ENCODE measurements at places on chromosomes 13 and 19.

DNA sequence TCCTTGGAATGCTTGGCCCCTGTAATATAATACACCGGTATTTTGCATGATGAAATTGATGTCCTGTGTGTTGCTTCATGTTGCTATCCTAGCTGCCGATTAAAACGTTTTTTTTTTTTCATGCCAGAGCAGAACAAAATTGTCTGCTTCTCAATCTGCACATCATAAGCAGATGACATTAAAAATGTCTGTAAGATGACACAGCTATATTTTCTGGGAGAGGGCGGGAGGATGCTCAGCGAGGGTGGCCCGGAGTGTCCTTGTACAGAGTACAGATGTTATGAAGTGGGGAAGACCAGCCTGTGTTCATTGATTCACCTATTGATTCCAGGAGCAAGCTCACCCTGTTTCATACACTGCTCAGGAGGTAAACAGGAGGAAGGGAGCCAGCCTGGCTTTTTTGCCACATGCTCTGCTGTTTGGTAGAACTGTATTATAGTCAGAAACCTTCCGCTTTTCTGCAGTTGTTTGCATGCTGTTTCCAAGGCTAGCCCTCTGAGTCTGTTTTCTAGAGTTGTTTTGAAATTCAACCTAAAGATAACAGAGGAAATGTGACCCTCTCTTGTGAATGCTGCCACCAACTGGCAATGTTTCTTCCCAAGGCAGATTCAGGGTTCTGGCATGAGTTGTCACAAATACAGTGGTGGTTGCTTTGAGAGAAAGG lies 4.7 kb upstream of the IRS2 start:
- DNase-seq, result peak; percentile 60

- no peak for DNase-seq
Measured at GRCh38 chr13:31101472-31102170, 60.1 kb downstream of the HSPH1 start.

- DNase-seq, result no peak
Measured at GRCh38 chr13:113937073-113937472, 36.8 kb downstream of the C13orf46 start.

GRCh38 chr13:44904967-44905366 lies 84.3 kb downstream of the NUFIP1 start:
- peak; percentile 98 for DNase-seq

DNA sequence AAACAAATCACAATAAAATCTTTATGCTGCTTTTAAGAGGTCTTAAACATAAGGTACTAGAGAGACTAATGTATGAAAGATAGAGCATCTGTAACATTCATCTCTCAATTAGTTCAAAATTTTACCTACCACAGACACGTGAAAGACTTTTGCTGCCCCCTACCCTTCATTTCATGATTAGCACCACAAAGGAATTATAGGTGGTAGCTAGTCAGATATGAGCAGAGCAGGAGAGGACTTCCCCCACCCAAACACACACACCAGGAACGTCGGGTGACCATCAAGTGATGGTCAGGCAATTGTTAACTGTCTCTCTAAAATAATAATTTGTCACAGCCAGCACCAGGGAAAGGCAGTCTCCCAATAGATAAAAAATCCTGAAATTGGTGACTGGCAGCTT lies 1531.7 kb upstream of the SPRY2 start:
- no peak for DNase-seq
